ENCODE measurements at places on chromosomes 16 and 17.
A peak's percentile ranks its signal among the peaks of the same experiment; 100 is the strongest.

DNA sequence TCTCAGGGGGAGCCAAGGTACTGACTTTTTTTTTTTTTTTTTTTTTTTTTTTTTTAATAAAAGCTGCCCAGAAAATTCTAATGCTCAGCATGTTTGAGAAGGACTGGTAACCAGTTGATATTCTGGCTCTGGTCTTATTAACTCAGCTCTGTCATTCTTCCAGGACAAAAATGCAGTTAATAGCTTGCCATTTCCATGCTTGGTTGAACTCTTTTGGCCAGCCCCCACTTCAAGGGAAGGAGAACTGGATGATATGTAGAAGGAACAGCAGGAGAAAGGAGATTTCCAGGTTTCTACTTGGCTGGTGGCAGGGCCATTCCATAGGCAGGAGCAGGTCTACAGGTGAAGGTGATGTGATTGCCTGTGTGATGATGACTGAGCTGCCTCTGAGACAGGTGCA, 59.2 kb upstream of the TANC2 start:
- DNase-seq = no peak

- DNase-seq = no peak
Measured at GRCh38 chr17:56943505-56944125, 17.2 kb downstream of the COIL start.

GRCh38 chr17:74356646-74357465, 4.8 kb downstream of the BTBD17 start:
- DNase-seq = no peak

- DNase-seq = no peak
Measured at GRCh38 chr16:81460075-81460474, 15.5 kb downstream of the CMIP start.

GRCh38 chr17:31598921-31599571, 207.6 kb downstream of the RAB11FIP4 start:
- no peak for DNase-seq

GRCh38 chr17:29111816-29112499, 68.2 kb downstream of the MYO18A start:
- DNase-seq = peak; percentile 29

- DNase-seq = no peak
Measured at GRCh38 chr16:10631886-10632285, 51.5 kb upstream of the EMP2 start.

- no peak for DNase-seq
Measured at GRCh38 chr17:30905742-30906100, 317 bp downstream of the TEFM start.

DNA sequence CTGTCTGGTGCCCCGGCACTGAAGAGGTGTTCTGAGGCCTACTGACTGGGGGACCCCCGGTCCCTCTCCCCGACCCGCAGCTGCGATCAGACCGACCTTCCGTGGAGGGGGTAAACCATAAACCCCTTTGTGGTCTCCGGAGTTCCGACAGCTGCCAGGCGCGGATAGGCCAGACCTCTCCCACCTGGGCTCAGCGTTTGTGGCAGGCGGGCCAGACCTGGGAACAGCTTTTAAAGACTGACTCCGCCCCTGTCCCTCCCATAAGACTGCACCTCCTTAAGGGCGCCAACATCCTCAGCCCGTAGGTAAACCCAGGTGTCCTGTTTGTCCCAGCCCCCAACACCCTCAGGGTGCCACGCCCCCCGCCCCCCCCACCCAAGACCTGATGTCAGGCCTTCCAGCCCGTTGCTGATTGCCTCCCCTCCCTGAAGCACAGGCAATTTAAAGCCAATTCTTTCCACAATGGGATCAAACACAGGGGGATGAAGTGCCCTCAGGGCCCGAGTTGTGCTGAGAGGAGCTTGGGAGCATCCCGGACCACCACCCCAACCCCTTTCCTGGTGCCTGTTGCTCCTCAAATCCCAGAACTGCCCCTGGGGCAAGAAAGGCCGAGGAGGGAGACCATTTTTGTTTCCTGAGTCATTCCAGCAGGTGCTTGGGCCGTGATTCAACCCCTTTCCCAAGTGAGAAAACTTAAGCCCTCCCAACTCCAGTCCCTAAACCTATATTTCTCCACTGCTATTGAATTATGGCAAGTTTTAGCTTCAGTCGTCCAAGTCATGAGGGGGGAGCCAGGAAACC, at the start of gene SOX15:
TSS of gene SOX15 (minus strand) at position 204 of the 801 bp plus-strand sequence. CDS start 418 bp downstream, outside the sequence.
- no peak for DNase-seq

- DNase-seq = no peak
Measured at GRCh38 chr17:54530398-54530797, 370.3 kb upstream of the TOM1L1 start.

- no peak for DNase-seq
Measured at GRCh38 chr16:15576960-15577958, 65.7 kb downstream of the MARF1 start.

- DNase-seq = no peak
Measured at GRCh38 chr17:10266296-10266876, 68.0 kb upstream of the GAS7 start.

DNA sequence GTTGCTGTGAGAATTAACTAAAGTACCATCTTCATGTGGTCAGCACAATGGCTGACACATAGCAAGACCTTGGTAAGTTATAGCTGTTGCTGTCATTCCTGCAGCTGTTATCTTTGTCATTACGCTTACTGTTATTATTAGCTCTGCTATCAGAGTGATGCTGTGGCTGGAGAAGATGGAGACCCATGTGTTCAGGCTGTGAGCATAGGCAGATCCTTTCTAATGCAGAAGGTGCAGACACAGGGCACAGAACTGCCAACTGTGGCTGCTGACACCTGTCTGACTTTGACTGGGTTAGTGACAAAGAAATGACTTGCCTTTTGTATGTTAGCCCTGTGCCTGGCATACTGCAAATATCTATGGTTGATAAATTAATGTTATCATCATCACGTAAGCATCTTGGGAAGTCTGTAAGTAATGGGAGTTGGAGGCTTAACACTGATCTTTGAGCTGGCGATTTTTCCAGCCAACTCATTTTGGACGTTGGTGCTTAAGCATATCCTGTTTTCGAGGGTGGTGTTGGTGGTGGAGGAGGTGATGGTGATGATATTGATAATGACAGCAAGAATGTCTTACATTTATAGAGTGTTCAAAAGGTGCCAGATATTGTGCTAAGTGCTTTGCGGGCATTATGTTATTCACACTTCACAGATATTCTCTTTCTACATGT, 695.3 kb downstream of the WWOX start:
- DNase-seq = no peak

- no peak for DNase-seq
Measured at GRCh38 chr17:62618647-62619416, 8.6 kb upstream of the MRC2 start.

DNA sequence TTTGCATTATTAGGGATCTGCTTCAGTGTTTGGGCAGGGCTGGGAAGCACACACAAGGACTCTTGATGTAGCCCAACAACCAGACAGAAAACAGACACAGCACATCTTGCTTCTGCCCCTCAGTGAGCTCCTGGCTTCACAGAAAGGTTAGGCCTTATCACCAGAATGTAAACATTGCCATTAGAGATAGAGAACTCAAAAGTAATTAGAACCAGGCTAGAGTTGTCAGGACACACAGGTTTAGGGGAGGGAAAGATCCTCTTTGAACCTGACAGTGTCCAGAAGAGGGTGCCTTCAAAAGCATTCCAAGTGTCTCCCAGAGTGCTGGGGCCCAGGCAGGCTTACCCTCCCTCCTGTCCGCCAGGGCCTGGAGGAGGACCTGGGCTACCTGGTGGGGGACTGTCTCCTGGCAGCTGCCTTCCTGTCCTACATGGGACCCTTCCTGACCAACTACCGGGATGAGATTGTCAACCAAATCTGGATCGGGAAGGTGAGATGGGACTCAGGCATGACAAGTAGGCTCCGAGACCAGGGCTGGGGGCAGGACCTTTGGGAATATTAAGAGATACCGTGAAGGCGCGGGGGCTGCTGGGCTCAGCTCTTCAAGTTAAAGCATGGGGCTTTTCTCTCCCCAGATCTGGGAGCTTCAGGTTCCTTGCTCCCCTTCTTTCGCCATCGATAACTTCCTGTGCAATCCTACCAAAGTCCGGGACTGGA, 16.9 kb upstream of the KDM6B start:
- no peak for DNase-seq

DNA sequence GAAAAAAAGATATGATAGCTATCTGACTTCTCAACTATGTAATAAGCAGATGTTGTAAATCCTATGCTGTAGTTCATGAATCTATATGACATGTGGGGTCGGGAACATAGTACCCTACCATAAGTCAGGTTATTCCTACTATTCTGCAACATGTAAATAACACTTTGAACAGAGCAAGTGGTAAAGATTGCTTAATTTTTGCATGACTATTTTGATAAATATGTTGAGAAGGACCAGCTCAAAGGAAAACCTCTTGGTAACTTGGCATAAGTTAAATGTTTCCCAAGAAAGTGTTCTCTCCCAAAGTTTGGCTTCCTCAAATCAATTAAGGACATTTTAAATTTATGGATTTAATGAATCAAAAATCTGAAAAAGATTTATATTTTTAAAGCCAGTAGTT, 62.1 kb downstream of the ABHD15 start:
- no peak for DNase-seq

DNA sequence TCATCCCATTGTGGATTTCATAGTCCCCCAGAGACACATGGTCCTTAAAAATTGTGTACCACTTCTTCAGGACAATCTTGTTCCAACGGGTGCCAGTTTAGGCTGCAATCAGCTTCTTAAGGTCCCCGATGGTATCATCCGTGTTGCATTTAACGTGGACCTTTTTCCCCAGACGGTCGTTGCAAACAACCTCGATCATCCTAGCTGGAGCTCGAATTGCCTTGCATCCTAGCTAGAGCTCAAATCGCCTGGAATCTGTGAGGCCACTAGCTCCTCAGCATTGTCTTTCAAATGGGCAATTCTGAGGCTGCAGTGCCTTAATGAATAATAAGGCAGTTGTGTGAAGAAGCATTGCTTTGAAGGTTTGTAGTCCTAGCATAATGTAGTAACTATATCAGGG, 37.7 kb upstream of the RHBDL3 start:
- no peak for DNase-seq

- DNase-seq = no peak
Measured at GRCh38 chr17:17492571-17492970, 3.6 kb downstream of the RASD1 start.

- no peak for DNase-seq
Measured at GRCh38 chr17:62062302-62062701, 2.8 kb downstream of the MED13 start.

GRCh38 chr16:55836158-55836611, 3.3 kb upstream of the CES1 start:
- no peak for DNase-seq

DNA sequence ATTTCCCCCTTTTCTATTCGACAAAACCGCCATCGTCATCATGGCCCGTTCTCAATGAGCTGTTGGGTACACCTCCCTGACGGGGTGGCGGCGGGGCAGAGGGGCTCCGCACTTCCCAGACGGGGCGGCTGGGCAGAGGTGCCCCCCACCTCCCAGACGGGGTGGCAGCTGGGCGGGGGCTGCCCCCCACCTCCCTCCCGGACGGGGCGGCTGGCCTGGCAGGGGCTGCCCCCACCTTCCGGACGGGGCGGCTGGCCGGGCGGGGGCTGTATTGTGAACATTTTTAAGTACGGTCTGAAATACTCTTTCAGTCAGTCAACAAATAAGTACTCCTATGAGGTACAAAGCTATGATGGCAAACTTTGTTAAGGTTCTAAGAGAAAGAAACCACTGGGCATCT, 222.8 kb downstream of the CNTNAP4 start:
- DNase-seq = no peak

GRCh38 chr17:9028988-9029570, 7.8 kb downstream of the NTN1 start:
- no peak for DNase-seq

GRCh38 chr17:46866325-46866724, 14.9 kb downstream of the WNT9B start:
- no peak for DNase-seq

GRCh38 chr17:40903129-40903847, 18.2 kb upstream of the KRT20 start:
- no peak for DNase-seq

DNA sequence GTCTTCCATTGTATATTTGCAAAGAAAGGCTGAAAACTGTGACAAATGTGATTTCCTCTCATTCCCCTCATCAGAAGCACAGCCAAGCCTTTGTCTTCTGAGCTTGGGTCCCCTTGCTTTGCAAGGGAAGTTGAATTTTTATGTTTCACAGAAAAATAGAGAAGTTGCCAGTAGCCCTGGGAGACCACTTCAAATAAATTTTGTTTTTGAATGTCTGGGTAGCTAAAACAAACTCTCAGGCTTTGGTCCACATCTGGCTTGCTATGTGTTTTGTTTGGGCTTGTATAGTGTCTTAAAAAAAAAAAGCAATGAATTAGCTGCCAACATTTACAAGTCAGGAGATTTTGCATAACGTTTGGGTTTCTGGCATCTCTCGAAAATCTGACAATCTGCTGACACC, 24.1 kb downstream of the PIK3R6 start:
- DNase-seq = no peak

DNA sequence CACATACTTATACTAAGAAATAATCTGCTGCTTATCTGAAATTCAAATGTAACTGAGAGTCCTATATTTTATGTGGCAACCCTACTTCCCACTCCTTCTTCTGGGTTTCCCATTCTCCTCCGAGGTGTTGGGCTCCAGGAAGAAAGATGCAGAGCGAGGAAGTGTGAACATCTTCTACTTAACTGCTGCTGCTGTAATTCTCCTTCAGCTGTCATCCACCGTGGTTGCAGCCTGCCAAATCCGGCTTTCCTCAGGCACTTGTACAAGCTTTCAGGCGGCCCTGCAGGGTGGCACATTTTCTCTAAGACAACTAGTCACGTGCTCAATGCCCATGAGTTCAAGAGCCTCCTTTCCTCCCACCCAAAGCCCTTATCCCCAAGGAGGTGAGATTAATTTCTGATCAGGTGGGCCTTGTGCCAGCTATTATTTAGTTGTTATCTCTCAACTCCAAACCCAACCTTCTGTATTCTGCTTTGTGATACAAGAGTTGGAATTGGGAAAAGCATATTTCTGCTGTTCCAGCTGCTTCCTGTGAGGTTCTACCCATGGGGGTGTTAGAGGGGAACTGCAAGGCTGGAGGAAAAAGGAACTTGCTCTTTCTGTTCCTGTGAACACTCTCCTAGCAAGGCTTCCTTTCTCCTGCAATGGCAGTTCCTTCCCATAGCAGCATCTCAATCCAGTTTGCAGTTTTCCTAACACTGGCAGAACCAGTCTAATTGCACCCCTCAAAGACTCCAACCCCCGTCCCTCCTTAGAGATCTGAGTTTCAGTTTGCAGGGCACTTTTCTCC, 67.6 kb upstream of the RBBP6 start:
- DNase-seq = no peak

DNA sequence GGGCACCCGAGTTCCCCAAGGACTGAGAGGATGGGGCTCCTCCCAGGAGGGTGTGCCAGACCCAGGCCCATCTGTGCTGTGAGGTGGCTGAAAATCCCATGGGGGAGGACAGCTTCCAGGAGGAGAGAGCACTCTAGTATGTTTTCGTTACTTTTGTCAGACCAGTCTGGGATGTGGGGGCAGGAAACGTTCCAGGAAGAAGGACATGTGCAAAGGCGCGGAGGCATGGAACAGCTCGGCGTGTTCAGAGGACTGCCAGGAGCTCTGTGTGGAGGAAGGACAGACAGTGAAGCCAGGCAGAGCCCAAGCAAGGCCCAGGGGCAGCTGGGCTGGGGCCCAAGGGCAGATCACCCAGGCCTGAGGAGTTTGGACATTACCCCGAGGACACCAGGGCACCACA, 7.0 kb downstream of the CA4 start:
- DNase-seq = no peak

- DNase-seq = no peak
Measured at GRCh38 chr17:38706505-38707216, 1.6 kb downstream of the MLLT6 start.

- DNase-seq = no peak
Measured at GRCh38 chr16:54953461-54953860, 22.8 kb downstream of the IRX5 start.

GRCh38 chr16:11072420-11073153, 128.2 kb downstream of the CLEC16A start:
- DNase-seq = no peak

Measured in stimulated activated CD4-positive, alpha-beta T cell treated with anti-CD3 and anti-CD28 coated beads, Interleukin-1b, Interleukin-23, amount 100 ng/mL, for 1 hour (primary cell).